Inflammatory macrophage treated with lipopolysaccharide for 1 hour (primary cell): ENCODE measurements at places on chromosomes 16 and 17.
A peak's percentile ranks its signal among the peaks of the same experiment; 100 is the strongest.

GRCh38 chr17:58352596-58353388, 791 bp upstream of the SUPT4H1 start:
- peak; percentile 52 for DNase-seq

GRCh38 chr17:5049314-5049841, 14.2 kb upstream of the SLC52A1 start:
- no peak for DNase-seq

GRCh38 chr17:74280093-74280513, 6.1 kb downstream of the DNAI2 start:
- DNase-seq, result peak; percentile 97

DNA sequence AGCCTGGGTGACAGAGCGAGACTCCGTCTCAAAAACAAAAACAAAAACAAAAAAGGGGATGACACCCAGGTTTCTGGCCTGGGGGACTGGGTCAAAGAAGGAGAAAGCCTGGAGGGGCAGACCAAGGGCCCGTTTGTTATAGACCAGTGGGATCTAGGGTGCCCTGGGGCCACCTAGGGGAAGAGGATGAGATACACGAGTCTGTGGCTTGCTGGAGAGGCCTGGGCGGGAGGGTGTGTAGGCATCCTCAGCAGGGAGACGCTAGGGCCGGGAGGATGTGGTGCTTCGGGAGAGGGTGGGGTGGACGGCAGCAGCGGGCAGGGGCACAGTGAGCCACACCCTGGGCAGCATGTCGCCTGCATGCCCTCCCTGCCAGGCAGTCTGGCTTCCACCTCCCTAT, 17.1 kb upstream of the CRK start:
- DNase-seq, result no peak

DNA sequence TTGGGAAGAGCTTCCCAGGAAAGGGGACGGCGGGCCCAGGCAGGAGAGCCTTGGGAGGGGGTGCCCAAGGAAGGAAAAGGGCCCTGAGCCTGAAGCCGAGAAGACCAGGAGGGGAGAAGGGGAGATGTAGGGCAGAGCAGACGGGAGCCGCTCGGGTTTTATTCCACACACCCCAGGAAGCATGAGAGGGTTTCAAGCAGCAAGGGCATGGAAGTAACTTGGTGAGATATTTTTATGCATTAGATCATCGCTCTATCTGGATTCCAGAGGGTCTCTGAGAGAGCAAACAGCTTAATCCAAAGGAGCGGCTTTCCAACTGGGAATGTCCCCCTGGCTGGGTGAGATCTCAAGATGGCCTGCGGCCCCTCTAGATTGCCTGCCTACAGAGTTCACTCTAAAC, 171.0 kb downstream of the IRX3 start:
- DNase-seq, result no peak

GRCh38 chr17:56142325-56142724, 10.9 kb upstream of the ANKFN1 start:
- no peak for DNase-seq

GRCh38 chr16:10598157-10598556, 17.8 kb upstream of the EMP2 start:
- DNase-seq, result no peak

- no peak for DNase-seq
These were observed 20.3 kb downstream of the RAB11FIP4 start for GRCh38 chr17:31411707-31412285.

DNA sequence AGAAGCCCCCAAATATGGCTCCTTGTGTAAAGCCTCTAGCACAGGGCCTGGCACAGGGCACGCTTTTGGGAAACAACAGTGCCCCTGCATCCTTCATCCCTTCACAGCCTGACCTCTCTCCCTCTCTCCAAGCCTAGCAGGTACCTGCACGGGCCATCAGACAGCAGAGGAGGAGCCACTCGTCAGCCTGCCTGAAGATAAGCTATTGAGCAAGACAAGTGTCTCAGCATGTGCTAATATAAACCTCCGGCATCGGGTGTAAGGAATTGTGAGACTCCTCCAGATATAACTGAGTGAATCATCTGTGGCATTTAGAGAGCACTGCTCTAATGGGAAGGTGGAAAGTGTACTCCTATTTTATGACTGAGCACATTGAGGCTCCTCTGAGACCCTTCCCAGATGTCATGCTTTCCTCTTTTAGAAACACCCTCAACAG, 38.3 kb downstream of the TBX4 start:
- no peak for DNase-seq

GRCh38 chr17:29111816-29112499, 68.2 kb downstream of the MYO18A start:
- no peak for DNase-seq

DNA sequence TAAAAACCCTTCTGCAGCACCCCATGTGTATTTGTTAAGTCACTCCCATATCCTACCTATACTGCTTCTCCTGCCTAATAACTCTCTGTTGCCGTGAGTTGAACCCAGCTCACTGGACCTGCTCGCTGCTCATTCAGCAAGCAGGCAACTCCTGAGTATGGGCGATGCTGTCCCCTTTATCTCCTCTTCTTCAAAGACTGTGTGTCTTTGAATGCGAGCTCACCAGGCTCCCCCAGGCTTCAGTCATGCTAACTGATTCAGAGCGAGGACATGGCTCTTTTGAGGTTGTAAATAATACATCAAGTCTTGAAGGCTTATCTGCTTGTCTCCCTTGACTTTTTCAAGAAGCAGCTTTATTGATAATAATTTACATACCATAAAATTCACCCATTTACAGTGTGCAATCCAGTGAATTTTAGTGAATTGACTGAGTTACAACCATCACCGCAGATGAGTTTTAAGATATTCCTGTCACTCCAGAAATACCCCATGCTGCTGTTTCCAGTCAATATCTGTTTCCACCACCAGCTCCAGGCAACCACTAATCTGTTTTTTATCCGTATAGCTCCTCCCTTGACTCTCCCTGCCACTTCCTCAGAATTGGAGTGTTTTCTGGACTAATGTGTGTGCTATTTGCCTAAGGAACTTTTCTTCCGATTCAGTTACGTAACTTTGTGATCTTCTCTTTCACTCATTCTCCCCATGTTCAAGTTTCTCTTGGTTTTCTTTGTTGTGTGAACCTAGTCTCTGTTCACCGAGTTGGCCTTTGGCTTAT, 132.2 kb downstream of the SPECC1 start:
- DNase-seq, result no peak

GRCh38 chr16:66689282-66689681, 7.3 kb downstream of the CMTM4 start:
- DNase-seq, result no peak

GRCh38 chr16:84036982-84037425, 5.6 kb downstream of the SLC38A8 start:
- DNase-seq, result no peak

DNA sequence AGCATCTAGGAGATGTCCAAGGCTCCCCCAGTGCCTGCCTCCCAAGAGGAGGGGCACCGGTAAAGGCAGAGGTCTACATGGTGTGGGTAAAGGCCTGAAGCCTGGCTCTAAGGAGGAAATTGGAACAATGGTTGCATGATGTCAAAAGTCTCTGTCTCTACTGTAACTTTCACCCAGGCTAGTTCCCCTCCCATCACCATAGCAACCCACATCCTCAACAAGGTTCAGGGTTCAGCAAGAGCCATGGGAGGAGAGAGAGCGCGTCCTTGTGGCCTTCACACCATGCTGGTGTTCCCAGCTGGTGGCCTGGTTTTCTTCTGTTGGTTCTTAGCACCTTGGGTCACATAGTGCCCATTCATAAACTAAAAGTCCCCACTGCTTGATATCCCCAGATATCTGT, 196.7 kb upstream of the CDH5 start:
- DNase-seq, result no peak
